ENCODE measurements at places on chromosomes 3 and 15.

- DNase-seq = no peak
Observed at GRCh38 chr3:72660270-72661114, 187.8 kb downstream of the SHQ1 start.

GRCh38 chr3:24680214-24680967 is 185.7 kb upstream of the THRB start:
- DNase-seq = peak; percentile 59

- no peak for DNase-seq
Observed at GRCh38 chr3:152461460-152461859, 192.7 kb downstream of the MBNL1 start.

DNA sequence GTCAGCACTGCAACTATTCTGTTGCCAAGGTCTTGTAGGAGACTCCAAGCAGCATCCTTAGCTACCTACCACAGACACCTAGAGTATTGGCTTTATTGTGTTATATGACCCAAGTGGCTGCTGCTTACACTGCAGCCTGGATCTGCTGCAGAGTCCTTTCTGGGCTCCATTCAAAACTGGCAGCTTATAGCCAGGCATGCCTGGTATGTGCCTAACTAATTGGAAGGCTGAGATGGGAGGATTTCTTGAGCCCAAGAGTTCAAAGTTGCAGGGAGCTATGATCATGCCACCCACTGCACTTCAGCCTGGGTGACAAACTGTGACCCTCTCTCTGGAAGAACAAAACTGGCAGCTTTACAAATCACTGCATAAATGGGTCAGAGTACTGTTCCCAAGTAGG is 8.6 kb downstream of the NDUFB4 start:
- DNase-seq = no peak

DNA sequence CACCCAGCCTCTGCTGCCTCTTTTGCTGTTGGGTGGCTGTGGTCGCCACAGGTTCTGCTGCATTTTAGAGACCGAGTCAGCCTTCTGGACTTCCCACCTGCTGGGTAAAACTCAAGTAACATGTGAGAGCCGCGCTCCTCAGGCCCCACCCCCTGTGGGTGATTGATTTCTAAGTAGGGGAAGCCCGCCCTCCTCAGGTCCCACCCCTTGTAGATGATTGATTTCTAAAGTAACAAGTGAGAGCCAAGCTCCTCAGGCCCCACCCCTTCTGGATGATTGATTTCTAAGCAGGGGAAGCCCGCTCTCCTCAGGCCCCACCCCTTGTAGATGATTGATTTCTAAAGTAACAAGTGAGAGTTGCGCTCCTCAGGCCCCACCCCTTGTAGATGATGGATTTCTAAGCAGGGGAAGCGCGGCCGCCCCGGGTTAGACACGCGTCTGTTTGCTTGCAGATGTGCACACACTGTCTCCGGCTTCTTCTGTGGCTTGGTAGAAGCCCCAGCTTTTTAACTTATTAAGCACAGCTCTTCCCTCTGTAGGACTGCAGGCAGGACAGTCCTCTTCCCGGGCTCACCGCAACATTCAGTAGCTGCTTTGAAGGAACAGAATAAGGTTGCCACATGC is 83.4 kb downstream of the FAM43A start:
- peak; percentile 91 for DNase-seq

GRCh38 chr15:86912661-86913060 is 833.0 kb downstream of the AGBL1 start:
- no peak for DNase-seq

GRCh38 chr3:114115143-114115542 is 58.6 kb downstream of the QTRT2 start:
- no peak for DNase-seq

- no peak for DNase-seq
Observed at GRCh38 chr15:55241891-55242290, 45.1 kb upstream of the RSL24D1 start.

DNA sequence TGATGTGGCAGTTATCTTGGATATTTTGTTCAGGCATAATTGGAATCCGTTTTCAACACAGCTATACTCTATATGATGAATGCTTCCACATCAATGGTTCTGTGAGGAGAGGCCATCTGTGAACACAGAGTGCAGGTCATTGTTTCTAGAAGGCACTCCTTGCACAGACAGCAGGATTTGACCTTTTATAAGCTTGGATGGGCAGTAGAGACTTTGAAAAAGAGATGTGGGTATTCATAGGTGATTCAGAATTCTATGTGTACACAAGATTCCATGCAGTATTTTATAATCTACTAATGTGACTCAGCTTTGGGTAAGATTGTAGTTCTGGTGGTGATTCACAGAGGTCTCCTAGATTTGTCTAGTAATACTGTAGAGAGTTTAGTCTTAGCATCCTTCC is 12.5 kb downstream of the ARPP21 start:
- no peak for DNase-seq

- DNase-seq = no peak
Observed at GRCh38 chr15:39629906-39630305, 49.0 kb downstream of the THBS1 start.

DNA sequence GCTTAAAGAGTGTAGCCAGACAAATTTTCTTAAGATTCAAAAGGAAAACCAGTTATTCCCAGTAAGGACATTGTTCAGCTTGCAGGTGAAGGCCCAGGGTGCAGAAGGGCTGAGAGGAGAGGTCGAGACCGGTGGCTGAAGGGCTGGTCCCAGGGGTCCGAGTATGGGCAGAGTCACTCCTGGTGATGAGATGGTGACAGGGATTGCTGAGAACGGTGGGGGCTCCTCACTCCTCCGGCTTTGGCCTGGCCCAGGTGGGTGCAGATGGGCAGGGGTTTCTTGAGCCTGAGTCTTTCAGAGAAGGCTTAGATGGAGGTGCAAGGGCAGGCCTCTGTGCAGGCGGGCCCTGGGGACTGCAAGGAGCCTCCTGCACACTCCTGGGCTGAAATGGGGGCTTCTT is 56.2 kb downstream of the ZNF445 start:
- DNase-seq = no peak

DNA sequence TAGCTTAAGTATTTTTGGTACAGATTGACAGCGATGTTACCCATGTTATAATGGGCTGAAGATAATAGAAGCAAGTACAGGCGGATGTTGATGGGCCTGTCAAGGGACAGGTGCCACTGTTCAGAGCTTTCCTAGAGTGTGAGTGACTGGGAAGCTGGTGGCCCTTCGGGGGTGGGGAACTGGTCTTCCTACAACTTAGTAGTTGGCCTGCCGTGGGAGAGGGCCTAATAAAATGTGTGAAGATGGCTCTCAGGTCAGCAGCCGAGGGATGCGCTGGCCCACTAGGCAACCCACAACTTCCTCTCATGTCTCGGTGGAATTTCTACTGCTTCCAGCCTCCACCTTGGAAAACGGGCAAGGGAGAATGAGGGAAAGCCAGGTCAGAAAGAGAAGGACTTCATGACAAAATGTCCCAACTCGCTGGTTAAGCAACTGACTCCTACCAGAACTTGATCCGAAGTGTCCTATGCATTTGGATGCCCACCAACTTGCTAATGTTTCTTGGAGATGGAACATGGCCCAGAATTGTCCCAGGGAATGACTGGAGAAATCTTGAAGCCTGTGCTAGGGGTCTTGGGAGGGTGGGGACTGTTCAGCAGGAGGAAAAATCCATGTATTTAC is 1.4 kb downstream of the GYG1 start:
- no peak for DNase-seq

- no peak for DNase-seq
Observed at GRCh38 chr3:88033808-88034207, 25.0 kb downstream of the CGGBP1 start.

Measured in neuronal stem cell (in vitro differentiated cells).